ENCODE measurements at places on chromosomes 1 and 21.
A peak's percentile ranks its signal among the peaks of the same experiment; 100 is the strongest.

GRCh38 chr1:89129911-89130310 is 4.0 kb upstream of the GBP2 start:
- DNase-seq = no peak

GRCh38 chr1:118201524-118201923 is 16.5 kb upstream of the SPAG17 start:
- no peak for DNase-seq

DNA sequence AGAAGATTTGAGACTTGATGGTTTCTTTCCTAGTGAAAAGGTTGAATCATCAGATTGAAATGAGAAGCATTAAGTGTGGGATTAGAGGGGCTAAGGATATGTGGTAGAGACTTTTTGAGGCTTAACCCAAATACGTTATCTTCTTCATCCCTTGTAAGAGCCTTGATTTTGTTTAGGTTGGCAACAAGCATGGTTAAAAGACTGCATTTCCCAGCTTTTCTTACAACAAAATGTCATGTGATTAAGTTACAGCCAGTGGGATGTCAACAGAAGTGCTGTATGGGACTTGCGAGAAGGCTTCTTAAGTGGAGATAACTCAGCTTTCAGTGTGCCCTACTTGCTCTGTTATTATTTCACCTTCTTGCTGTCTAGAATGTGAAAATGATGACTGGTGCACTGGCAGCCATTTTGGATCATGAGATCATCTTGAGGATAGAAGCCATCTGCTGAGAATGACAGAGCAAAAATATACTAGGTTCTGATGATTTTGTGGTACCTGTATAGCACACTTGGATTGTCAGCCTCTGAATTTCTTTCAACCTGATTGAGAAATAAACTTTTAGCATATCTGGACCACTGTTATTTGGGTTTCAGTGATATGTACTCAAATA is 41.3 kb upstream of the GNG12 start:
- no peak for DNase-seq

GRCh38 chr21:28751176-28751575 is 241.5 kb downstream of the LTN1 start:
- DNase-seq = no peak

GRCh38 chr1:115924770-115925169 is 51.5 kb upstream of the SLC22A15 start:
- DNase-seq = no peak

GRCh38 chr1:208100906-208101305 is 143.3 kb downstream of the PLXNA2 start:
- no peak for DNase-seq

- no peak for DNase-seq
Observed at GRCh38 chr1:41013024-41013423, 8.5 kb downstream of the SLFNL1 start.

GRCh38 chr1:203937678-203938330 is 76.4 kb downstream of the SNRPE start:
- no peak for DNase-seq

GRCh38 chr1:101309334-101310311 is 72.8 kb downstream of the S1PR1 start:
- peak; percentile 57 for DNase-seq

DNA sequence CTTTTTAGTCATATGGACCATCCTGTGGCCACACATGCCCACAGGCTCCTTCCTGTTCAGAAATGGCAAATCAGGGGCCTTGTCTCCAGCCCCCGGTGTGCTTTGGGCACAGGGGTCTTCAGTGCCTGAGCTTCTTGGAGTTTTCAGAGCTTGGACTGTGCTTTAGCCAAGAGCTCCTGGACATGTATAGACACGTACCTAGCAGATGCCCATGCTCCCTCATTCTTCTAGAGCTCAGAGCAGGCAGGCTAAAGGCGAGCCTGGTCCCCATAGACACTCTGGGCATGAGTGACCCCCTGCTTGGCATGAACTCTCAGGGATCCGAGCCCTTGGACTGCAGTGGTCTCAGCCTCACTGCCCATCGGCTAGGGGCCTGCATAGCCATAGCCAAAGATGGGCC is 106.8 kb downstream of the EPHB2 start:
- no peak for DNase-seq

DNA sequence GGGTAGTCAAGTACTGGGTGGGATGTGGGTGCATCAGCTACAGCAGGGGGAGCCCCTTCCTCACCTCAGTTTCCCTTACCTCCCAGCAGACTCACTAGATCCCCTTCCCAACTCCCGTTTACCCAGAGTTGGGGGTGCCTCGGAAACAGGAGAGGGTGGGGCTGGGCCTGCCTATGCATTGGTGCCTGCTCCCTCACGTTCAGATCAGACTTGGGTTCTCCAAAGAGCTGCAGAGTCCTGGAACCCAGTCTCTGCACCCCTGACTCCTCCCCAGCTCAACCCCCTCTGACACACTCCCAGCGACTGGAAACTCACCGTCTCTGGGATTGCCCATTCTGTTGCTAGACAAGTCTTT is 6.0 kb downstream of the FOXO6 start:
- DNase-seq = no peak

DNA sequence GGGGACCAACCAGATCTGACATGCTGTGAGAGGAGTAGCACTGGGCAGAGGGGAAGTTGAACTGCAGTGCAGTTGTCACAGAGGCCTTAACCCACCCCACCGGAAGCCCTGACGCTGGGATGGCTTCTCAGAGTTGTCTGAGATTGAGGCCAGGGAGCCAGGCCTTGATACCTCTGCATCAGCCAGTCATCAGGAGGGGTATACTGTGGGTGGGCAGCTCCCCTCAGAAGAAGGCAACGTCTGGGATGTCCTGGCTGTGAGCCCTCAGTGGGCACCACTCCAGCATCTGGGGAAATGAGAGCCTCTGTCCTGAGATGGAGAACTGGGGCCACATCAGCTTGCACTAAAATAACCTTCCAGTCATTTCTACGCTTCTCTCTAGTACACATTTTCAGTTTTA is 47.9 kb upstream of the BCAR3 start:
- DNase-seq = no peak

- no peak for DNase-seq
Observed at GRCh38 chr1:95832370-95832769, 598.4 kb downstream of the RWDD3 start.

GRCh38 chr1:223204424-223204823 is 61.4 kb upstream of the TLR5 start:
- DNase-seq = no peak

GRCh38 chr1:13890766-13891165 is 190.8 kb downstream of the PRDM2 start:
- no peak for DNase-seq

- DNase-seq = no peak
Observed at GRCh38 chr1:194252199-194252598, 1065.8 kb upstream of the B3GALT2 start.

DNA sequence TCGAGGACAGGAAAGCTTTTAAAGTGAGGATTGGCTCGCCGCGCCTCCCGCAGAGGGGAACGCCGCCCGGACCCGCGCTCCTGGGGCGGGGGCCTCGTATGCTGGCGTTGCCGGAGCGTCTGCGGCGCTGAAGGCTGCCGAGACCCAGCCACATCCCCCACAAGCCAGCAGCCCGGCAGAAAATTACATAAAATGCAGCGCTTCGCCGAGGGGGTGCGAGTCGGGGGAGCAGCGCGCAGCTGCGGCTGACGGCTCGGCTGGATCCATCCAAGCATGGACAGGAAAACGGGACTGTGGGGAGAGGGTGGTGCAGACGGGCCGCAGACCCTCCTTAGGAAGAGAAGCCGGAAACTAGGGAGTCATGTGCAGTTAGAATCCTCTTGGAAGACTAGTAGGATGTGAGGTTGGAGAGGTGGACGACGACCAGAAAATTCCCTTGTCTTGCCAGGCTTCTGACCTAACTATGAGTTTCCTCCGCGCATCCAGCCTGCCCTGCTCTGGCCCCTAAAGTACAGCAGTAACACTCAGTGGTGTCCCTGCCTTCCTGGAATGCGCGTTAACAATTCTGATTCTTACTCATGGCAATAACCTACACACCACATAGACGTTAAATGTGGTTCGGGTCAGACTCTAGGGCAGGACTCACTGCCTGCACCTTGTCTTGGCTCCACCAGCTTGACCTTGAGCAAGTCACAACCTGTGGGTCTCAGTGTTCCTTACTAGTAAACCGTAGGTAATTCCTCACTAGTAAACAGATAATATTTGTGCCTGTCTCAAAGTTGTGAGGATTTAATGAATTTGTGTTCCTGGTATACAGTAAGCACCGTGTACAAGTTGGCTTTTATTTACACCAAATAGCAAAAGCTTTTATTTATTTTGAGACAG is 953 bp upstream of the BRWD1 start:
- peak; percentile 48 for DNase-seq

DNA sequence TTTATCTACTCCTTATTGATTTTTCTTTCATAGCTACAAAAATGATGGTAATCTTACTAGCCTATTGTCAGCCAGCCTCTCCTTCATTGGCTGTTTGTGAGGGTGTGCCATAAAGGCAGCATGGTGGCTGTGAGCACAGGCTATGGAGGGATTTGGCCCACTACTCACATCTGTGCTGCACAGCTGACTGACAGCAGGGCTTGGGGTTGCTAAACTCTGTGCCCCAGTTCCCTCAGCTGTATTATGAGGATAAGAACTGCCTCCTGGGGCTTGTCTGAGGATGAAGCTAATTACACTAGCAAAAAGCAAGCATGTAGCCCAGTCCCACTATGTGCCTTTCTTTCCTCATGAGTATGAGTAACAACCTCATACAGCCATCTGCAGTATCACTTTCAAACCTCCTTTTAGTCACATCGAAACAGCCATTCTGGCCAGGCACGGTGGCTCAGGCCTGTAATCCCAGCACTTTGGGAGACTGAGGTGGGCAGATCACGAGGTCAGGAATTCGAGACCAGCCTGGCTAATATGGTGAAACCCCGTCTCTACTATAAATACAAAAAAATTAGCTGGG is 66.2 kb downstream of the COQ8A start:
- no peak for DNase-seq

DNA sequence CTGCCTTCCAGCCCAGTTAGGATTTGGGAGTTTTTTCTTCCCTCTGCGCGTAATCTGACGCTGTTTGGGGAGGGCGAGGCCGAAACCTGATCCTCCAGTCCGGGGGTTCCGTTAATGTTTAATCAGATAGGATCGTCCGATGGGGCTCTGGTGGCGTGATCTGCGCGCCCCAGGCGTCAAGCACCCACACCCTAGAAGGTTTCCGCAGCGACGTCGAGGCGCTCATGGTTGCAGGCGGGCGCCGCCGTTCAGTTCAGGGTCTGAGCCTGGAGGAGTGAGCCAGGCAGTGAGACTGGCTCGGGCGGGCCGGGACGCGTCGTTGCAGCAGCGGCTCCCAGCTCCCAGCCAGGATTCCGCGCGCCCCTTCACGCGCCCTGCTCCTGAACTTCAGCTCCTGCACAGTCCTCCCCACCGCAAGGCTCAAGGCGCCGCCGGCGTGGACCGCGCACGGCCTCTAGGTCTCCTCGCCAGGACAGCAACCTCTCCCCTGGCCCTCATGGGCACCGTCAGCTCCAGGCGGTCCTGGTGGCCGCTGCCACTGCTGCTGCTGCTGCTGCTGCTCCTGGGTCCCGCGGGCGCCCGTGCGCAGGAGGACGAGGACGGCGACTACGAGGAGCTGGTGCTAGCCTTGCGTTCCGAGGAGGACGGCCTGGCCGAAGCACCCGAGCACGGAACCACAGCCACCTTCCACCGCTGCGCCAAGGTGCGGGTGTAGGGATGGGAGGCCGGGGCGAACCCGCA is at the start of gene PCSK9:
Gene PCSK9 (plus strand): TSS at position 207 of the 741 bp plus-strand sequence. CDS start 290 bp downstream, at position 497.
- peak; percentile 44 for DNase-seq

DNA sequence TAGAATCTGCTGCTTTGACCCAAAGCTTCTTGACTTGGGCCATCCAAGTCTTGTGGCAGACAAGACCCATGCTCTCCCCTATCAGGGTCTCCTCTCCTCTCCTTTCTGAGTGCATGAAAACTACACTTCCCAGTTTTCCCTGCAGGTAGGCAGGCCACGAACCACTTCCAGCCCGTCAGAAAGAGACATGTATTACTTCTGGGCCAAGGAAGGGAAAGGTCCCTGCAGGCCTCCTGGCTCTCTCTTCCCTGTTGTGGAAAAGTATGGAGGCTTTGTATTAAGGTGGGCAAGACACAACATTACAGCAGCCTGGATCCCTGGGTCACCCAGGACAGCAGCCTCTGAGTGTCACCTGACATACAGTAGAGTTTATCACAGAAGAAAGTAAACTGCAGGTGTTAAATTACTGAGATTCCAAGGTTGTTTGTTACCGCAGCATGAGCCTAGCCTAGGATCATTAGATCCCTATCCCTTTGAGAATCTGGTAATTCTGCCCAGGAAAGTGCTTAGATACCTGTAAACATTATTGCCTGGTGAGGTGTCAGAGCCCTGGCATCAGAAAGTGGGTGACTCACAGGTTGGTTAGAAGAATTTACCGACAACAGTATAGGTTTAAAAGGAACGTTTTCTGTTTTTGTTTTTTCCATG is 717.3 kb downstream of the MATN1 start:
- no peak for DNase-seq

- DNase-seq = no peak
Observed at GRCh38 chr1:26060832-26061574, 6.4 kb downstream of the TRIM63 start.

- no peak for DNase-seq
Observed at GRCh38 chr1:109863667-109864046, 47.0 kb upstream of the CSF1 start.

GRCh38 chr1:155003227-155003765 is 694 bp downstream of the ZBTB7B start:
- DNase-seq = no peak

- no peak for DNase-seq
Observed at GRCh38 chr1:109763646-109764415, at the start of gene EPS8L3. EPS8L3 (minus strand) TSS chr1:109763923; CDS start chr1:109761749, 2,174 bp downstream.

- DNase-seq = no peak
Observed at GRCh38 chr21:14535702-14536101, 10.4 kb downstream of the SAMSN1 start.

DNA sequence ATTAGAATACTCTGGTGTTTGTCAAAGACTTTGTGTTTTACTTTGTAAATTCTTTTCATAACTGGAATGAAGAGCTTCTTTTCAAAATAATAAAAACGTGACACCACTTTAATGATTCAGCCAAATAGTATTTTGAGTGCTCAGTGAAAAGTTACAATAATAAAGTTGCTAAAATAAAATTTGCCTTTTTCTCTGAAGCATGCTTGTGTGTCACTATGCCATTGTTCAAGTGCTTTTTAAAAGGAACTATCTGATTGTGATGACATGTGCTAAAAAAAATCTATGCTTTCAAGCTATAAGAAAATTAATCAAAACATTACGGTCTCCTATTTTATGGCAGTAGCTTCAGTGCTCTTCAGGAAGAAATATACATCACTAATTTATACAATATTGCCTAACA is 1290.5 kb upstream of the B3GALT2 start:
- no peak for DNase-seq

DNA sequence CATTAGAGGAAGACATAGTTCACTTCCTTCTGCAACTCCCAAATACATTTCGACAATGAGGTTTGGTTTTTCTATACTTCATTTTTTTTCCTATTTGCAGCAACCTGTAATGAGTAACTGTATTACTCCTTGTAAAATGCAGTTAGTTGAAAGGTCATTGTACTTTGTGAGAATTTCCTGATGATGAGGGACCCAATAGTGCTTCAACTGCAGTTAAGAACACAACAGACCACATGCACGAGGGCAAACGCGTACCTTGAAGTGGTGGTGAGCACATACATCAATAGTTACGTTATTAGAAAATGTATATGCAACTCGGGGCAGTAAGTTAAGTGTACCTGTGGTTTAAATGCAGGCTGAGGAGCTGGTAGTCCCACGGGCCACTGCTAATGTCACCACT is 171.8 kb downstream of the GABPA start:
- DNase-seq = no peak

GRCh38 chr1:246647113-246647512 is 77.1 kb upstream of the SCCPDH start:
- DNase-seq = no peak

- DNase-seq = no peak
Observed at GRCh38 chr1:96361271-96361856, 360.2 kb upstream of the PTBP2 start.

Data from renal cortex interstitium (tissue), 15 donors.